ENCODE measurements at places on chromosomes 2 and 18.

DNA sequence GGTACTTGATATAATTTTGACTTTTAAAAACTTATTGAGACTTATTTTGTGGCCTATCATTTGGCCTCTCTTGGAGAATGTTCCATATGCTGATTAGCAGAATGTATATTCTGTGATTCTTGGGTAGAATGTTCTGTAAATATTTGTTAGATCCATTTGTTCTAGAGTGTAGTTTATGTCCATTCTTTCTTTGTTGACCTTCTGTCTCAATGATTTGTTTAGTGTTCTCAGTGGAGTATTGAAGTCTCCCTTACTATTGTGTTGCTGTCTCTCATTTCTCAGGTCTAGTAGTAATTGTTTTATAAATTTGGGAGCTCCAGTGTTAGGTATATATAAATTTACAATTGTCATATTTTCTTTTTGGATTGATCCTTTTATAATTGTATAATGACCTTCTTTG, 349.6 kb upstream of the CWC22 start:
- DNase-seq: no peak

- no peak for DNase-seq
These were observed 346.7 kb upstream of the CYRIA start for GRCh38 chr2:17012297-17012696.

- DNase-seq: peak; percentile 22
These were observed 707 bp downstream of the KRCC1 start for GRCh38 chr2:88054782-88055370.

- DNase-seq: no peak
These were observed 123.7 kb downstream of the TNS1 start for GRCh38 chr2:217878915-217879590.
